Hematopoietic multipotent progenitor cell treated with erythropoietin and hydrocortisone succinate and interleukin-3 and kit ligand, for 6 days (in vitro differentiated cells): ENCODE measurements at places on chromosomes 7 and 10.

GRCh38 chr7:46071601-46072000, 150.5 kb upstream of the IGFBP3 start:
- no peak for DNase-seq

DNA sequence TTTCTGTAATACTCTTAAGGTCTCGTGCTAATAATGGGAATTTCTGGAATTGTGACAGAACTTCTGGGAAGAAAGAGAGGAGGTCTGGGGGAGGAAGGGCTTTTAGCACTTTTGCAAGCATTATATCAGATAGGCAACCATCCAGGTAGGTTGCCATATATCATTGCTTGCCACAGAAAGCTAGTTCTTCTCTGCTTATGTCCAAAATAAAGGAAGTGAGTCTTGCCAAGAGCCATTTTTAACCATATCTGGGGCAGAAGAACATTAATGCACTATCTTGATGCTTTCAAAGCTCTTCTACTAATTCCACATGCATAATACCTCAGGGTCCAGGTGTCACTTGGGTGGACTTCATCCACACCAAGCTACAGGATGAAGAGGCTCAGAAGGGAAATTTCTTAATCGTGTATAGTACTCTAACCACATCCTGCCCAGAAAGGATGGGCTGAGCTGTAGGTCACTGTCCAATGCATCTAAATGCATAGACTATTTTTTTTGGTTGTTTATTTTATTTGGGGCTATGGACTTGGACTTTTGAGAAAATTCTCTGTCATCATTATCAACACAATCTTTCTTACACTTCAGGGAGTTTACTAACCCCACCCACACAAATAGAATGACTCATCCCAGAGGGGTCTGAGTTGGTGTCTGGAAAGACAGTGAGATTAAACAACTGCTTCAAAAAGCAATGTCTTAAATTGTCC, 68.9 kb upstream of the ADO start:
- DNase-seq: no peak

DNA sequence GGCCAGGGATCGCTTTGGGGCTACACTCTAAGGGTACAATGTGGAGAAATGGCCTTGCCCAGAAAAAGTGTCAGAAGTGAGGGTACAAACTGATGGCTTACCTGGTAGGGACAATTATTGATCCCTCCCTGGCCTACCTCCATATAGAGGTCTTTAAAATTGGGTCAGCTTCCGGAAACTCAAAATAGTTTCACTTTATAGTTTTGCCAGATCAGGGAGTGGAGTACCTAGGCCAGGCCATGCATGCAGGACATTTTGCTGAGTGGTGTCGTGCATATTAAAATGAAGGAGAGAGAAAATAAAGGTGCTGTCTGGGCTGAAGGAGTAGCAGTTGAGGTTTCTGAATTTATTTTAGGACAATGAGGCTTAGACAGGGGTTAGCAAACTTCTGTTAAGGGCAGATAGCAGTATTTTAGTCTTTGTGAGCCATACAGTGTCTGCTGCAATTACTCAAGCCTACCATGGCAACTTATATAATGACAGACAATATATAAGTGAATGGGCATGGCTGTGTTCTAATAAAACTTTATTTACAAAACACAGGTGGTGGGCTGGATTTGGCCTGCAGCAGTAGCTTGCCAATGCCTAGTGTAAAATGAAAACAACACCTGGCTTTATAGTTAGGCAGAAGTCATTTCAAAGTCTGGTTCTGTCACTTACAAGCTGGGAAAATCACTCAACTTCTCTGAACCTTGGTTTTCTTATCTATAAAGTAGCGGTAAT, 176.9 kb upstream of the AOAH start:
- DNase-seq: no peak

GRCh38 chr10:8269976-8270375, 215.5 kb downstream of the GATA3 start:
- no peak for DNase-seq
